NCI-H774 (cell line): ENCODE measurements at places on chromosomes 2 and 18.

DNA sequence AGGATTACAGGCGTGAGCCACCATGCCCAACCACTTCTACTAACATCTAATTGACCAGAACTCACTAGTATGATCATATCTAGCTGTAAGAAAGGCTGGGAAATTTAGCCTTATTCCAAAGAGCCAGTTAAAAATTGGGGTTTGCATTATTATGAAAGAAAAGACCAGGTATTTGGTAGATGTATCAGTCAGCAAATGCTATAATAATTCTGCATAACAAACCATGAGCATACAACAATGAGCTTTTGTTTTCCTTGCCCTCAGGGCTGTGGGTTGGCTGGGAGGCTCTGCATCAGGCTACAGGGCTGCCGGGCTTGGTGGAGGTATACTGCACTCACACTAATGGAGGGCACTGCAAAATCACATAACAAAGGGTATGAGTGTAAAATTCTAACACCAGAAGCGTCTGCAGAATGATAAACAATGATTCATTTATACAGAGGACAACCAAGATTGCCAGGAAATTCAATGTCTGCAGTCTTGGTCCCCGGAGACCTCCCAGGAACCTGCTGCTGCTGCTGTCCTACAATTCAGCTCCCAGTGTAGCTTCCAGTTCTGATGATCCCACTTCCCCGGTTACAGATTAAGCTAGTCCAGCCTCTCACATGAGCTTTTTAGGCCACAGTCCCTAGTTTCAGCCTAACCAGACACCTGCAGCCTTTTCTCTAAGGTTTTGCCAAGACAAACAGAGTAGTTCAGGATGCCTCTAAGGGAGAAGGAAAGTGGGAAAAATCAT is 32.2 kb upstream of the ST3GAL5 start:
- DNase-seq = no peak

DNA sequence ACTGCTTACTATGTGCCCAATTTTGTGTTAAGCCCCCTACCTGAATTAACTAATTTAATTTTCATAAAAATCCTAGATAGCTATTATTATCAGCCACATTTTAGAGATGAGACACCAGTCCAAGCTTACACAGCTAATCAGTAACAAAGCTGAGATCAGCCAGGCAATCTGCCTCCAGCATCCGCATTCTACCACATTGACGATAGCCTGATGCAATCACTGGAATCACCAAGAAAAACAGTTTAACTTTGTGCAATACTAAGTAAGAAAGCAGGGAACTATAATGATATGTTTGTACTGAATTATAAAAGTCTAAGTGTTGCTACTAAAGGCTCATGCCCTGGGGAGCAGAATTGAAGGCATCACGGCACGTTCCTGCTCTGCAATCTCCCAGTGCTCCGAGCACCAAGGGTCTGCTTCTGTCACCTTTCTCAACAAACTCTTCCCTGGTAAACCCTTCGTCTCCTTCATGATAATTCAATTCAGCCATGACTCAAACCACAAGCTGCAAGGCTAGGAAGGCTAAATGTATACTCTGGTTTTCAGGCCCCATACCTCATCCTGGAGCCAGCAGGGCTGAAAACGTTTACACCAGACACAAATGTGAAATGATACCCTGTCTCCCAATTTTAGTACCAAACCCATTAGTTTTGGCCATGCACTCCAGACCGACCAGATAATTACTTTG is 19.4 kb downstream of the KANSL3 start:
- DNase-seq = no peak

GRCh38 chr2:128710242-128710641 is 391.6 kb upstream of the HS6ST1 start:
- no peak for DNase-seq

DNA sequence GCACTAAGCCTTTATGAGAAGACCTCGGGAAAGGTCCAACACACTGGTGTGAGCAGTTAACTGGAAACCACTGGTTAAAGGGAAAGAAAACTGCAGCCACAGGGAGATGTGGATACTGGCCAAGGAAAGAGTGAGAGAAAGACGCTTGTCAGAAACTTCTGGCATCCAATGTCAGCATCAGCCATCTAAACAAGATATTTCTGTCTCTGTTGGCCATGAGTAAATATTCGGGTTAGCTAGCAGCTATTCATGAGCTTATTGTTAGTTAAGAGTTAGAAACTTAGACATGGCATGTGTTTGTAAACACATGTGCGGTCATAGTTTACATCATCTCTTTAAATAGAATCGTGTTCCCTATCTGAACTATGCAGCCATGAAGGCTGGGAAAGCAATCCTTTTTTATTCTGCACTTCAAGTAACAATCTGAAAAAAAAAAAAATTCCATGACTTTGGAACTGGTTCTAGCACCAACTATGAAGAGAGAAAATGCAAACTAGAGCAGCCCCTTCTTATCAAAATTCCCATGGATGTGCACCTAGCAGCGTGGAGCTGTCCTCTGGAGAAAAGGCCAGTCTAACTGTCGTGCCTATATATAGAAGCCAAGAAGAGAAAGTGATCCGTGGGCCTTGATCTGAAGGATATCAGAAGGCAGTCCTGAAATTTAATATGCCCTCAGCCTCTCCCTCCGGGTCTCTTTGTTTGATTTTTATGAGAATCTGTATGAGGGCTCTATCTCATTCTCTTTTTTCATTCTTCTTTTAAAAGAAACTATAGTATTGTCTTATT is 84.0 kb upstream of the RFX8 start:
- DNase-seq = no peak

- peak; percentile 69 for DNase-seq
These were observed 56.5 kb upstream of the CREB1 start for GRCh38 chr2:207473049-207473930.

DNA sequence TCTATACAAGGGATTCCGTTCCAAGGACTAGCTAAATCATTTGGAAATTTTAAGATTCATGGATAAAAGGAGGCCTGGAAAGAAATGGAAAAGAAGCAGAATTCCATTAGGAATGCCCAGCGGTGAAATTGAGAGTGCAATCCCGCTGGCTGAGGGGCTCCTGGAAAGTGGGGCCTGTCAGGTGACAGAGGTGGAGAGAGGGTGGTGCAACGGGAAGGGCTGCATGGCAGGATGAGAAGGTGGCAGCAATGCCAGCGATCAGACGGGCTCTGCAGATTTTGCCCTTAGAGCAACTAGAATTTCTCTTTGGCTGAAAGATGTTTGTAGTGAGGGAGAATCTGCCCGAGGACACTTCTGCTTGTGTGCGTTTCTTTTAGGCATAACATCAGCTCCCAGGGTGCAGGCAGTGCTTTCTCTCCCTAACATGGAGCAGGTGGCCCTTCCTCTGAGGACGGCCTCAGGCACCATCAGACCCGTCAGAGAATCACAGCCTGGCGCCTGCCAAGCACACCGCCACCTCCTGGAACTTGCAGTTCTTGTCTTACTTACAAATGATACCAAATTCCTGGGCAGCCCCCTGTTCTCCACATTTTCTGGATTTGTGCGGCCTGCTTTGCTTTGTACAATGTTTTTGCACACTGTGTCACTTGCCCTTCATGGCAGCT is 261.6 kb downstream of the NDUFA10 start:
- DNase-seq = no peak

GRCh38 chr18:13217466-13217961 is 1.0 kb upstream of the LDLRAD4 start:
- peak; percentile 20 for DNase-seq

GRCh38 chr2:36536776-36537175 is 61.2 kb downstream of the FEZ2 start:
- DNase-seq = no peak

- no peak for DNase-seq
These were observed 161.0 kb downstream of the RNF152 start for GRCh38 chr18:61731693-61732376.

- no peak for DNase-seq
These were observed 184.7 kb downstream of the NEDD4L start for GRCh38 chr18:58228762-58229161.

DNA sequence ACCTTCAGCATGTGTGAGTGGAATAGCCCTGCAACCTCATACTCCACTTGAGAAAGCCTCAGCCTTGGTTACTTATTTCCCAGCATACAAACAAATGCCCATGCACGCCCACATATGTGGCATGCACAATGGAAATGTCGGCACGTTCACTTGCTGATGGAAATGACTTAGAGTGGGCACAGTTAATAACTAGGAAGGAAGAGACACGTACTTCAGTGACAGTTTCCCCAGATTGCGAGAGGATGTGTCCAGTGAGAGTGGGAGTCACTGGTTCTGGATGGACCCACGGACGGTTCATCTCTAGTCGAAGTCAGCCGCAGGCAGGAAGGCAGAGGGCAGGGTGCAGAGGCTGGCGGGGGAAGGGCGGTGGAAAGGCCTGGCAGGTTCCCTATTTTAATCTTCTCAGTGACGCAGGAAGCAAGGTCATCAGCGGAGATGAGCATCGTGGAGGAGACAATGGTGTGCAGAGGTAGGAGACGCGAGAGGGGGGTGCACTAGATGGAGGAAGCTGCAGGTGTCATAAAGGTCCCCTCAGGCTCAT is 350.7 kb upstream of the MYT1L start:
- DNase-seq = no peak

DNA sequence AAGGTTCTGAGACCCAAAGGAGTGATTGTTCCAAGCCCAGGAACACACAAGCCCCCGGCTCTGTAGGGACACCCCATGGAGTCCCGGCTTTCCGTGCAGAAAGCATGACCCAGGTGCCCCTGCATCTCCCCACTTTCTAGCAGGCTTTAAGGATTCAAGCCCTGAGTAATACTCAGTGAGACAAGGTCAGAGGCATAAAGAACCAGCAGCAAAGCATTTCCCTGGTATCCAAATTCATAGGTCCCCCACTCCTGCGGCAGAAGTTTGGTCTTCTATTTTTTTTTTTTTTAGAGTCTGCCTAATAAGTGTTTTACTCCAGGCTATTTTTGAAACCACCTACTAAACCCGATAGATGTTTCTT is 16.3 kb downstream of the TSHZ1 start:
- DNase-seq = no peak

DNA sequence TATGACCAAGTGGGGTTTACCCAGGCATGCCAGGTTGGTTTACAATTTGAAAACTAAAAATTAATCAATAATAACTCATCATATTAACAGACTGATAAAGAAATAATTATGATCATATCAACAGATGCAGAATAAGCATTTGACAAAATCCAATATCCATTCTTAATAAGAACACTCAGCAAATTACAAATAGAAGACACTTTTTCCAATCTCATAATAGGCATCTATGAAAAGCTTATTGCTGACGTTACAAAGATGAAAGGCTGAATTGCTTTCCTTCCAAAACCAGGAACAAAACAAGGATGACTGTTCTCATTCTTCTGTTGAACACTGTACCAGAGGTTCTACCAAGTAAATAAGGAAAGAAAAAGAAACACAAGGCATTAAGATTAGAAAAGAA is 55.1 kb upstream of the C2orf15 start:
- no peak for DNase-seq

DNA sequence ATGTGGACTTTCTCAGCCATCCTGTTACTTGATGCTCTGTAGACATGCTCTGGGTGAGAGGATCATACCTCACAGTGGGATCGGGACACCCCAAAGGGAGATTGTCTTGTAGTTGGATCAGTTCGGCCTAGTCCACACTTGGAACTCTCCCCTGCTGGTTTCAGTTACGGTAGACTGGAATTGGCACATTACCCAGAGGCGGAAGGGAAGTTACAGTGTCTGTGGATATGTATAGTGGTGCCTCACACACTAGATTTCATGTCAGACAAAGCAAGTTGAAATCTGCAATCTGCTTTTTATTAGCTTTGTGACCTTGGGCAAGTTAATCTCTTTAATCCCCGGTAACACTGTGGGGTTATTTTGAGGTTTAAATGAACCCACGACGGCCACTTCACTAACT is 16.2 kb upstream of the CTAGE1 start:
- no peak for DNase-seq

DNA sequence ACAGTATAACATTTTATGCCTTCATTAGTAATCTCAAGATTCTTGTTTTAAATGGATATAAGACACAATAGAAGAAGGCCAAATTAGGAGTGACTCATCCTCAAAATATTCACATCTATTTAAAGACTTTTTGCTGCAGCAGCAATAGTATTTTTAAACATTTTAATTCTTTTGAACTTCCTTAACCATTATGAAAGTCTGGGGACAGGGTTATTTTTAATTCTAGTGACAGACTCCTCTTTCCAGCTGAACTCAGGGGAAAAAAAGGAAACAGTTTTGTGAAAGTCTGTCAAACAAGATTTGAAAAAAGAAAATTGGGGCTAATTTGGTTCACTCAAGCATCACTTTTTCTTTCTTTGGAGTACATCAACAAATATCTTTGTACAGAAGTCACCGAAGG is 541.8 kb downstream of the NUP35 start:
- DNase-seq = no peak

- DNase-seq = no peak
These were observed 76.9 kb downstream of the MBP start for GRCh38 chr18:77055429-77056300.

DNA sequence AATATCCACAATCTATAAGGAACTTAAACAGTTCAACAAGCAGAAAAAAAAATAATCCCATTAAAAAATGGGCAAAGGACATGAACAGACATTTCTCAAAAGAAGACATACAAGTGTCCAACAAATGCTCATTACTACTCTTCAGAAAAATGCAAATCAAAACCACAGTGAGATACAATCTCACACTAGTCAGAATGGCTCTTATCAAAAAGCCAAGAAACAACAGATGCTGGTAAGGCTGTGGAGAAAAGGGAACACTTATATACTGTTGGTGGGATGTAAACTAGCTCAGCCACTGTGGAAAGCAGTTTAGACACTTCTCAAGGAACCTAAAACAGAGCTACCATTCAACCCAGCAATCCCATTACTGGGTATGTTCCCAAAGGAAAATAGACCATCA is 7.2 kb upstream of the CRYGB start:
- DNase-seq = no peak

- DNase-seq = no peak
These were observed 40.3 kb upstream of the HNMT start for GRCh38 chr2:137924019-137924418.

DNA sequence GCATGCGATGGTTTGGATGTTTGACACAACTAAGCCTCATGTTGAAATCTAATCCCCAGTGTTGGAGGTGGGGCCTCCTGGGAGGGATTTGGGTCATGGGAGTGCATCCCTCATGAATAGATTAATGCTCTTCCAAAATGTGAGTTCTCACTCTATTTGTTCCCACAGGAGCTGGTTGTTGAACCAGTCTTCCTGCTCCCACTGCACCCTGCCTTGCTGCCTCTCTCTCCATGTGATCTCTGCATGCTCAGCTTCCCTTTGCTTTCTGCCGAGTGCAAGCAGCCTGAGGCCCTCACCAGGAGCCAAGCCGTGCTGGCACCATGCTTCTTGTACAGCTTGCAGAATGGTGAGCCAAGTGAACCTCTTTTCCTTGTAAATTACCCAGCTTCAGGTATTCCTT is 206.8 kb downstream of the VAPA start:
- no peak for DNase-seq

DNA sequence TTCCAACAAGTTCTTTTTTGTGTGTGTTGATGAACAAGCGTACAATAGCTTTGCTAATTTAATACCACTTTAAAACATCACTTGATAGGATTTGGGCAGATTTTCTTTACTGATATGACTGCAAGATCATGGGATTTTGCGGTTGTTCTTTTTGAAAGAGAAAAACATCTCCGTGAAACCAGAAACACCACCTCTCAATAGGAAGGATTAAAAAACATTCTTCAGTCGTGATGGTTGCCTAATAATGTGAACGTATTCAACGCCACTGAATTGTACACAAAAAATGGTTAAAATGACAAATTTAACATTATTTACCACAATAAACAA is 19.3 kb downstream of the RBMS1 start:
- DNase-seq = no peak
